ENCODE measurements at places on chromosomes 11 and 22.

DNA sequence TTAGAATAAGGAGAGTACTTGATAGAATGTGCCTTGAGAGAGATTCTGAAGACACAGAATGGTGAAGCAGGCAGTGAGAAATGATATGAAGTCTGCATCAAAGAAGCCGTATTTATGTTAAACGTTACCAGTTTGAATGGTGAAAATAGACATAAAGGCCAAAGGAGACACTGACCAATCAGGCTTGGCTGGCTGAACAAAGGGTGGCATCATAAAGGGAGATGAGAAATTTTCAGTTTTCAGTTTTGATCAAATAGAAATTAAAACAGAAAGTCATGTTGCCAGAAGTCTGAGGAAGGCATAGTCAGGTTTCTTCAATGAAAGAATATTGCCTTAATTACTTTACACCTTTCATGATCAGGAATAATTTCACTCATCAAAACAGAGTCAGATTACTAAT, 6.6 kb downstream of the OR51F1 start:
- no peak for DNase-seq

DNA sequence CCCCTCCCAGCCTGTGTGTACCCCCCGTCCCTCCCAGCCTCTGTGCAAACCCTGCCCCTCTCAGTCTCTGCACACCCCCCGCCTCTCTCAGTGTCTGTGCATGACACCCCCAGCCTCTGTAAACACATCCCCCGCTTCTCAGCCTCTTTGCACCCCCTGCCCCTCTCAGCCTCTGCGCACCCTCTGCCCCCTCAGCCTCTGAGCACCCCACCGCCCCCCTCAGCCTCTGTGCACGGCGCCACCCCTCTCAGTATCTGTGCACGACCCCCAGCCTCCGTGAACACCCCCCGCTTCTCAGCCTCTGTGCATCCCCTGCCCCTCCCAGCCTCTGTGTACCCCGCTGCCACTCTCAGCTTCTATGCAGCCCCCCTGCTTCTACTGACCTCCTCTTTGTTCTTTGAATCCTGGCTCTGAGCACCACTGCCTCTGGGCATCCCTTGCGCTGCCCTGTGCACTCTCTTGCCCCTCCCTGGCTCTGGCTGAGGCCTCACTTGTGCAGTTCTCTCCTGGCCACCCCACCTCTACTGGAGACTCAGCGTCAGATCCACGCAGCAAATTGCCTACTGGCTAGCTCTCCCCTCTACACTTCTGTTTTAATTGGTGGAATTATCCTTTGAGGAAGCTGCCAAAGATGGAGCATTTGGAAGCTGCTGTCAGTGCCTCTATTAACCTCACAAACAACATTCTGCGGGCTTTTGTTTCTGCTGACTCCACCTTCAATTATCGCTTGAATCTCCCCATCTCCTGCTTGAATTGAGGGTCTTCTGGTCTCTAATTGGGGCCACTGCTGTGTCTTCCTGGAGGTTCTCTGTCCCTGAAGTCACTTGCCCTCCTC, 838.6 kb downstream of the TBC1D22A start:
- no peak for DNase-seq

DNA sequence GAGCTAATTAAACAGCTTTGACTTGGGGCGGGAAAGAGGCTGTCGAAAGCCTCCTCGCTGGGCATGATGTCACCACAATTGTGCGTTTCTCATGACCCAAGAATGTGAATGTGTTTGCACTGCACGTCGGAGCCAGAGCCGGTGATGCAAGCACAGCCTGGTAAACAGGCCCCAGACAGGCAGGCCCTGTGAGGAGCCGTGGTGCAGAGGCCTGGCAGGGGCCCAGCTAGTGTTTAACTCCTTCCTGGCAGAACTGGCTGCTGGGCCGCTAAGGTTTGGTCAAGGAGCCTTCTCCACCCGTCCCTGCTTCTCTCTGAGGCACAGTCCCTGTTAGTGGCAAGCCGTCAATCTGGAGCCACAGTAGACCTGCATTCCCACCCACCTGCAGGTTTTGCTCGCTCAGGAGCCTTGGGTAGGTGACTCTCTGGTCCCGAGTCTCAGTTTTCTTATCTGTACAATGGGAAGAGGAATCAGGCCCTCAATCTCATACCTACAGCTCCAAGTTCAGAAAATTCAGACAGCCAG, 25.4 kb upstream of the SMTN start:
- peak; percentile 92 for DNase-seq

DNA sequence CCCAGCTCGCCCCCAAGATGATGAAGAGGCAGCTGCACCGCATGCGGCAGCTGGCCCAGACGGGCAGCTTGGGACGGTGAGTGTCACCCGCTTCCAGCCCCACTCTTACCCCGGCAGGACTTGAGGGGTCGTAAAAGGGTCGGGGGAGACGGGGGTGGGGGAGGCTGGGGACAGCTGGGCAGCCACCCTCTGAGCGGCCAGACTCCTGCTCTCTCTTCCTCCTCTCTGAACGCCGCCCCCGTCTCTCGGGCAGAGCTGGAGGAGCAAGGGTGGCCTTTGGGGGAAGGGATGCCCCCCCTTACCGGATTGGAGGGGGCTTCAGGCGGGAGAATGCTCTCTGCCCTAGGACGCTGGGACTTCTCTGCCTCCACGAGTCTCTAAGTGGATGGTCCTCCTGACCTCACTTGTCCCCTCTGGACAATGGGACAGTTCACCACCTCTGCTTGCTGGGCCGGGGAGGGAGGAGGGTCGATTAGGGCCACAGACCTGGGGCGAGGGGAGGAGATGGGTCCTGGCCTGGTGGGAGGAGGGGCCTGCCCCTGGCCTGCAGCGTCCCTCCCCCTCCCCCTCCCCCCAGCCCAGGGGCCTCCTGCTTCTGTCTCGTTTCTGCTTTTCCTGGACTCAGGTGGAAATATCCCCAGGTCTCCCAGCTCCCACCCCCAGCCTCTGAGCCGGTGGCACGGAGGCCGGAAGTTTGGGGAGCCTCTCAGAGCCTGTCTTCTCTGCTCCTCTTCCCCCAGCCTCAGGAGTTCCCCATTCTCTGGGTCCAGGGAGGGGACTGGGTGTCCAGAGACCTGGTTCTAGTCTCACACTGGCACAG, 512 bp downstream of the SH3BP1 start:
- DNase-seq: no peak

- DNase-seq: no peak
Observed at GRCh38 chr11:57098191-57098590, 83.6 kb upstream of the LRRC55 start.

DNA sequence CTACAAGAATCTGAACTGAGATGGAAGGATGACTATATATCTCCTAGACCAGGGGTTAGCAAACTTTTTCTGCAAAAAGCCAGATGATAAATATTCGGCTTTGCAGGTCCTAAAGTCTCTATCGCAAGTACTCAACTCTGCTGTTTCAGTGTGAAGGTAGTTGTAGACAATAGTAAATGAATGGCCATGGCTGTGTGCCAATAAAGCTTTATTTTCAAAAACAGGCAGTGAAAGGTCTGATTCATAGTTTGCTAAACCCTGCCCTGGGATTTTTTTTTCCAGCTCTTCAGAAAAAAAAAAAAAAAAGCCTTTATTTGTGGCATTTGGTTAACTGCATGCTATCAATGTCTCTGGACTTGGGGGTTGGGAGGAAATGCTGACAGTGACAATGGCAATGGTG, 37.5 kb downstream of the FAM227A start:
- DNase-seq: no peak

DNA sequence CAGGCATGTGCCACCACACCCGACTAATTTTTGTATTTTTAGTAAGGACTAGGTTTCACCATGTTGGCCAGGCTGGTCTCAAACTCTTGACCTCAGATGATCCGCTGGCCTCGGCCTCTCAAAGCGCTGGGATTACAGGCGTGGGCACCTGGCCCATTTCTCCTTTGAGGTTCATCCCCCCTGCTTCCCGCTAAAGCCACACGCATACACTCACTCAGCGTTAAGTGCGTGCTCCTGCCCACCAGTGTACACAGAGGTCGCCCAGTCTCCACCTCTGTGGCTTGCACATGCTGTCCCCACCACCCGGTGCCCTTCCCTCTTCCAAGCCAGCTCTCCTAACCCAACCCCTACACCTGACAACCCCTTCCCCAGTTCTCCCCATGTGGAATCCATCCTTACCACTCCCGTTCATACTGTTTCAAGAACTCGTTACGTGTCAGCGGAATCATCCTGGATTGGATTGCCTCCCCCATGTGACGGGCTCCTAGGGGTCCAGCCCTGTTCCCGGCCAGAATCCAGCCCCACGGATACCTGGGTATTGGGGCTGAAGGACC, 15.7 kb upstream of the CYTH4 start:
- no peak for DNase-seq

DNA sequence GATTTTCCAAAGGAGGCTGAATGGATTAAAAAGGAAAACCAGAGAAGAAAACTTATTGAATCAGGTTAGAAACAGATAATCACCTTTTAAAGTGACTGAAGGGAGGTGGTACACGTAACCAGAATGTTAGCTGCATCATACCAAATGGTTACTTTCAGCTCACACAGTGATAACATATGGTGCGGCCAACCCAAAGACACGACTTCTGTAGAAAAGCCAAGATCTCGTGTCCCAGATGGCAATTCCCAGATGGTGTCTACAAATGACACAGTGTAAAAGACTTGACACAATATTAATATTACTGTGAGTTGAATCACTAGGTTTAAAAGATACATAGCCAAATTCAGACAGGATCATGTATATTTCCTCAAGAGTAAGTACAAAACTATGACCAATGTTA, 5.2 kb downstream of the PPP2R1B start:
- DNase-seq: no peak

DNA sequence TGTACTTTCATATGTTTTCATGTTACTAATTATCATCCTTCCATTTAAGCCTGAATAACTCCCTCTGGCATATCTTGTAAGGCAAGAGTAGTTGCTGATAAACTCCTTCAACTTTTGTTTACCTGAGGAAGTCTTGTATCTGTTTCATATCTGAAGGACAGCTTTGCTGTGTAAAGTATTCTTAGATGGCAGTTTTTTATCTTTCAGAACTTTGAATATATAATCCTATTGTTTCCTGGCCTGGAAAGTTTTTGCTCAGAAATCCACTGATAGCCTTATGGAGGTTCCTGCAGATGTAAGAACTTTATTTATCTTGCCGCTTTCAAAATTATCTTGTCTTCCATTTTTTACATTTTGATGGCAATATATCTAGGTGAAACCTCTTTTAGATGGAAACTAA, 69.1 kb downstream of the KCNQ1OT1 start:
- no peak for DNase-seq

DNA sequence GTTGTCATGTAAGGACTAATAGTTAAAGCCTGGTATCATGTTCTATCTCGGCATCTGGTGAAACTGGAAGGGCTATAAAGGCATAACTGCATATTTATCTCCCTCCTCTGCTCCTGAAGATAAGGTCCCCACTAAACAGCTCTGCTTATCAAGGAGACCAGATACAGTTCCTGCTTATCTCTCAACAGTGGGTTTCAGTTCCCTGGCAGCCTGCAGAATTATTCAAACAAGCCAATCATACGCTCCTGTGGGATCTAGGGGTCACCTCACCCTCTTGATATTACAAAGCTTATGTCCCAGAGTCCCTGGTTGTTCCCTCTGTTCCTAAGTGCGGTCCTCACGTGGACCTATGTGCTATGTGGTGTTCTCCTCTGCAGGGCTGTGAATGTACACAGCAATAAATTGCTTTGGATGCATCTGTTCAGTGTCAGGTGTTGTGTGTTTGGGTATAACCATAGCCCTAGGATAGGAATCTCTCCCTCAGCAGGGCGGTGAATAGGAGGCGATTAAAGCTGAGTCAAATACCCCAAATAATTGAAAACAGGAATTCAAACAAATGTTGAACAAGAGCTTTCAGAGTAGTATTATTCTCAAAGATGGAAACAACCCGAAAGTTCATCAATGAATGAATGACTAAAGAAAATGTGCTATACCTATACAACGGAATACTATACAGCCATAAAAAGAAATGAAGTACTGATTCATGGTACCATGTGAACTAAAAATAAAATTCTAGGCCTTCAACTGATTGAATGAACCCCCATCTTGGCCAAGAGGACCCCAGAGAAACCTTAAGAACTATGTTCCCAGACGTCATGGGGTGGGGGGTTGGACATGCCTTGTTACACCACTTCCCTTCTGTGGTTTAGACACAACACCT, 3.1 kb upstream of the OOSP4A start:
- DNase-seq: no peak

DNA sequence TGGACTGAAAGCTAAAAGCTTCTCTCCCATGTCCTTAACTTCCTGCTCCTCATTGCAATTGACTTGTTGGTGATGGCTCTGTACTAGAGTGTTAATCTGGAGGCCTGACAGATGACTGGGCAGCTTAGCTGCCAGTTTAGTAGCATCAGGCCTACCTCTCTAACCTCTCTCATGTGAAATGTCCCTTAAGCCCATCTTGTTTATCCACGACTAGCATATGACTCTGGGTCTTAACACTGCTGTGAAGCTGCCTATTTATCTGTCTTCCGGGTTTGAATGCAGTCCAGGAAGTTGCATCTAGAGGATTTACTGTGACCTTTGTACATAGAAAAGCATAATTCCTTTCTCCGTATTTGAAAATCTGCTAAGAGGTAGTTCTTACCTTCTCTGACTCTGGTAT, 85.3 kb upstream of the HORMAD2 start:
- no peak for DNase-seq

DNA sequence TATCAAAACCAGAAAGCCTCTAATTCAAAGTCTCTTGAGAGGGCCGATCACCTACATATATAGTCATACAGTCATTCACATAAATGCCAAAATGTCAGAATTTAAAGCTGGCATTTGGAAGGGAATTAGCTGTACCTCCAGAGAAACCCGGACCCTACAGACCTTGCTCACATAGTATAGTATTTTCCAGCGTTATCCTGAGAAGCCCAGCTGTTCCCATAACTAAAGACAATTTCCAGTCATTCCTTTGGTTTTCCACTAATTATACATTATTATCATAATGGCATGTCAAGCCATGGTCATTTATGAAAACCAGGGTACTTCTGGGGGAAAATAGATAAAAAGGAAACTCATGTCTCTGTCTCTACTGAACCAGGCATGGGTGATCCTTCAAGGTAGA, 53.6 kb downstream of the FZD4 start:
- DNase-seq: no peak

DNA sequence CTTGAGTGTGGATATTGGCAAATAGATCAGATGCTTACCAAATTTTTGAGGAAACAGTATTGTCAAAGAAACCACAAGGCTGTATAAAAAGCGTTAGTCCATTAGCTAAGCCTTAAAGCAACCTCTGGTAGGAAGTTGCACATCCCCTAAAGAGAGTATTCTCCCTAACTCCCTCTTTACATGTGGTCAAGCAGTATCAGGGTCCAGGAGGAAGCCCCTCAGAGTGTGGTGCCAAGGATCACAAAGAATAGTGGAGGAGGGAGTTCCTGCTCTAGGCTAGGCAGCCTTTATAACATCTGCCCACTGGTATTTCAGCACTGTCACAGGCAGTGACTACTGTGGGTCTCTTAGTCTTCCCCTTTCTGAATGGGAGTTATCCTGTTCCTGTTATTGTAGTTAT, 18.8 kb upstream of the AMPD3 start:
- no peak for DNase-seq
